ENCODE measurements at places on chromosomes 16 and 17. TPM values are rescaled to one million over a fixed set of nuclear protein-coding genes. Genes with fewer than 3 reads are reported as not detected.

DNA sequence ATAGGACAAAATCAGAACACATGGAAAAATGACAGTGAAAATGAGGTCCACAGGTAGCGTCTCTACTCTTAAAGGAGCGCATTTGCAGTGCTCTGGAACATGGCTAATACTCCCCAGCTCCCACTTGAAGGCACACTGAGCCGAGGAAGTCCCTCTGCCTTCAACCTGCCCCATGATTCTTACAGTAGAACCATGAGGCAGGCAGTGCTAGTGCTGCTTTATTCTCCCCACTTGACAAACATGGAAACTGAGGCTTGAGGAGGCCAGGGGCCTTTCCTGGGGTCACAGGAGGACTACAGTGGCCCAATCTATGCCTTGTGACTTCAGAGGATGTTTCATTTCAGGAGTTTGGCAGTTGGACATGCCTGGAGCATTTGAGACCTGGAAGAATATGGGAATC lies 244.1 kb upstream of the MAF start:
- no peak for DNase-seq
- peaks cover 20% of the 10 kb centered on the region for H3K4me1 ChIP-seq
- H3K4me3 ChIP-seq = no peak overlapping the region
- H3K36me3 ChIP-seq = no peaks in the 10 kb centered on the region
- H3K27me3 ChIP-seq = peaks cover 6% of the 10 kb centered on the region
- no peak overlapping the region for H3K27ac ChIP-seq

GRCh38 chr16:54175169-54175551 lies 111.4 kb downstream of the IRX3 start:
- no peaks in the 10 kb centered on the region for H3K36me3 ChIP-seq
- H3K4me1 ChIP-seq = peaks cover 87% of the 10 kb centered on the region
- peak overlapping the region; percentile 78 for H3K27ac ChIP-seq
- no peak for DNase-seq
- no peaks in the 10 kb centered on the region for H3K27me3 ChIP-seq

GRCh38 chr17:3318336-3318735 lies 20.2 kb upstream of the OR3A1 start:
- no peak overlapping the region for H3K27ac ChIP-seq
- no peaks in the 10 kb centered on the region for H3K4me1 ChIP-seq
- H3K27me3 ChIP-seq = no peaks in the 10 kb centered on the region
- no peaks in the 10 kb centered on the region for H3K36me3 ChIP-seq
- no peak for DNase-seq
- no peak overlapping the region for H3K4me3 ChIP-seq

DNA sequence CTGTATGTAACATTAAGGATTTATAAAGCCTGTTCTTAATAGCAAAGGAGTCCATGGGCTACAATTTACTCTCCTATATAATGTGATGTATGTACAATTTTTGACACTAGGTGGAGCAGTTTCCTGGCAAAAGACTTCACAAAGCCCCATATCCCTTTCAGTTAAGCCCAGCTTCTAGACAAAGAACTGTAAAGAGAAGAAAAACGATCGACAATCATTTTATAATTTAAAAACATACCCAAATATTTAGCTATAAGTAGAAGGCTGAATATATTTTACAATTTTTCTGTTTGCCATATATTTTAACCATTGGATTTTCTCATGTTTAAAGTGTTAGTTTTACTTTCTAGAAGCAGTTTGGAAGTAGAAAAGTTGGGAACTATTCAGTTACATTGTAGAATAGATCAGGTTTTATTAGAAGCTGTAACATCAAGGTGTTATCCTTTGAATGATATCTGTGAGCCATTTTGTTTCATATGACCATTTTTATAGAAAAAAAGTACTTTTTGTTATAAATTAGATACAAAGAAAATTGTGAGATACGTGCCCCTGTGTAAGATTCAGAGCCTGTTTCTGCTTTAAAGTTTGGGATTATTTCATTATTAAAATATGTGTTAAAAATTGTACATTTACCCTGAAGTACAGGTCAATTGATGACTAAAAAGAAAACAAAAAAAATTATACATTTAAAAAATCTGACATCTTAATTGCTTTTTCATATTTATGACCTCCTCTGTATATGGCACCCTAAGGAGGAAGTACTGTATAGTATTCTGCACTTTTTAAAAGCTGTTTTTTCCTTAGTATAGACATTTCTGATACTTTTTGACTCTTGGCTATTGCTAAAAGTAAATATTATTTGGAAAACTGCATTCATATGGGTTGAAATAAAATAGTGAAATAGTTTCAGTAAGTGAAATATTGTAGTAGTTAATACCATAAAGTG lies 46.3 kb downstream of the VMP1 start:
- H3K4me3 ChIP-seq = peak overlapping the region; percentile 26
- peaks cover 40% of the 10 kb centered on the region for H3K4me1 ChIP-seq
- H3K27ac ChIP-seq = peak overlapping the region; percentile 98

GRCh38 chr17:70319516-70319915 lies 150.2 kb downstream of the KCNJ2 start:
- H3K36me3 ChIP-seq = no peaks in the 10 kb centered on the region
- no peak overlapping the region for H3K4me3 ChIP-seq
- H3K27me3 ChIP-seq = no peaks in the 10 kb centered on the region
- DNase-seq = no peak
- H3K4me1 ChIP-seq = peaks cover 13% of the 10 kb centered on the region

- no peaks in the 10 kb centered on the region for H3K36me3 ChIP-seq
- no peak overlapping the region for H3K27ac ChIP-seq
- DNase-seq = no peak
- peaks cover 22% of the 10 kb centered on the region for H3K27me3 ChIP-seq
- no peak overlapping the region for H3K4me3 ChIP-seq
Measured at GRCh38 chr17:1930337-1930645, 94.8 kb downstream of the RTN4RL1 start.

The CD300H gene
- total RNA-seq = not detected

GRCh38 chr17:4796552-4796920 lies 572 bp downstream of the PSMB6 start:
- peaks cover 7% of the 10 kb centered on the region for H3K4me1 ChIP-seq
- DNase-seq = no peak
- H3K36me3 ChIP-seq = peaks cover 17% of the 10 kb centered on the region
- H3K27ac ChIP-seq = peak overlapping the region; percentile 99

The MT1G gene
- total RNA-seq = not detected

GRCh38 chr17:78719630-78720298 lies 62.3 kb downstream of the CYTH1 start:
- H3K27me3 ChIP-seq = no peaks in the 10 kb centered on the region
- peaks cover 72% of the 10 kb centered on the region for H3K4me1 ChIP-seq
- H3K36me3 ChIP-seq = no peaks in the 10 kb centered on the region
- DNase-seq = no peak
- H3K27ac ChIP-seq = peak overlapping the region; percentile 8

The NEK8 gene
- total RNA-seq = 5.9 TPM

The ZNF652 gene
- total RNA-seq = 66.0 TPM

The KLHL10 gene
- total RNA-seq = not detected

The SP6 gene
- 15.9 TPM for total RNA-seq

DNA sequence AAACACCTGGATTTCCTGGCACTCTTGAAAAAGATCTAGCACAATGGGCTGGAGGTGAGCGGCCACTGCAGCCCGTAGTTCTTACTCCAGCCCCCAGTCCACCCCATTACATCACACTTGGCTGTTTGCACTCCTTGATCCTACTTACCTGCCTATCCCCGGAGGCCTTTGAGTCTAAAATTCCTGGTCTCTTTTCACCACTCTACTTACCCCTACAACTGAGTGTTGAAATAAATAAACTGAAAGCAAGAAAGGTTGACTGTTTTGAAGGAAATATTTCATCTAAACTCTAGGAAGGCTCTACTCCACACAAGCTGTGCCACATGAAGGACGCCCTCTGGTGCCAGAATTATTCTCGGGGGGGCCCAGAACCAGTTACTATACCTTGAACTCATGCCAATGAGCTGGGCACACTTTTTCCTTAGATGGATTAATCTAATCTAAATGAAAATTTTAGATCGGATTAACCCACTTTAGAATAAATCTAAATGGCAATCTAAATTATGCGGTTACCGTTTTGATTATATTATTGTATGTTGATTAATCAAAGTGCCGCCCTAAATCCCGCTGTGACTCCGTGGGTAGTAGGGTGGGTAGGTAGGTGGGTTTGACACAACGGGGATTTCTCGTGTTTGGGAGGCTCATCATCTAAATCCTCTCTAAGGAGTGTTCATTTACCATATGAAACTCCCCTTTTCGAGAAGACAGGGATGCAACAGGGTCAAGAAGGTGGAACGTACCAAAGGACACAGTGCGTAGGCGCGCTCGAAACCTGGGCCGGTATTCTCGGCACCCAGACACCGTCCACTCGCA lies 651 bp upstream of the EIF1 start:
- DNase-seq = no peak
- H3K27me3 ChIP-seq = no peaks in the 10 kb centered on the region
- peaks cover 22% of the 10 kb centered on the region for H3K36me3 ChIP-seq
- peak overlapping the region; percentile 92 for H3K4me3 ChIP-seq
- peaks cover 25% of the 10 kb centered on the region for H3K4me1 ChIP-seq

GRCh38 chr16:1461146-1461545 lies 13.7 kb downstream of the CLCN7 start:
- no peaks in the 10 kb centered on the region for H3K27me3 ChIP-seq
- no peak overlapping the region for H3K4me3 ChIP-seq
- H3K27ac ChIP-seq = peak overlapping the region; percentile 76
- H3K4me1 ChIP-seq = peaks cover 3% of the 10 kb centered on the region
- DNase-seq = peak; percentile 18

- DNase-seq = no peak
- H3K27me3 ChIP-seq = no peaks in the 10 kb centered on the region
- H3K4me3 ChIP-seq = no peak overlapping the region
- H3K4me1 ChIP-seq = peaks cover 6% of the 10 kb centered on the region
Measured at GRCh38 chr16:61324044-61324443, 712.2 kb downstream of the CDH8 start.

The CES4A gene
- 19.6 TPM for total RNA-seq

The CALB2 gene
- total RNA-seq = 0.25 TPM

- no peaks in the 10 kb centered on the region for H3K27me3 ChIP-seq
- DNase-seq = no peak
- H3K4me3 ChIP-seq = no peak overlapping the region
- peaks cover 12% of the 10 kb centered on the region for H3K4me1 ChIP-seq
- H3K27ac ChIP-seq = no peak overlapping the region
Measured at GRCh38 chr16:56869513-56870275, 4.7 kb downstream of the SLC12A3 start.

DNA sequence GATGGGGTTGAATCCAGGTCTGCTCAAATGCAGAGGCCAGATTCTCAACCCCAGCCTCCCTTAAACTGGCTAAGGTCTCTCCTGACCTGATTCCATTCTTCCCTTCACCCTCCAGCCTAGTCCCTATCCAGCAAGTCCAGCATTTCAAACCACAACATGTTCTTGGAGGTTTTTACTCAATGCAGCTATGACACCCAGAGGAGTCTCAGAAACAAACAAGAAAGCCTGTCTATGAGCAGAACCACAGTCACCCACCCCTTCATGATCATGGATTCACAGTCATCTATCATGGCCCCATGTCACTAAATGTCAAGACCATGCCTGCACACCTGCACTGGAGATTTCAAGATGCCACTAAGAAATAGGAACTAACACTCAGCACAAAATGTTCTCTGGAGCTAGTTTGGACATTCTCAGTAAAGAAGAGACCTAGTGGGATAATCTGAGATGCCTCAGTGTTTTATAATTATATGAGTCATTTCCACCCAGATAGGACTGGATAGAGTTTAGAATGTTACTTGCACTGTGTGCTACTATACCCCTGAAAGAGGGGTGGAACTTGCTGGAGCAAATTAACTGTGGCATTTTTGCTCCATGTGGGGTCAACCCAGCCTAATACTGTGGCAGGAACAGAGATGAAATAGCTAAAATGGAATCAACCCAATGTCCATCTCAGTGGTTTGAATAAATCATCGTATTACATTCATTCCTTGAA lies 9.5 kb upstream of the METTL22 start:
- H3K27ac ChIP-seq = no peak overlapping the region
- H3K36me3 ChIP-seq = no peaks in the 10 kb centered on the region
- H3K4me1 ChIP-seq = no peaks in the 10 kb centered on the region
- no peak overlapping the region for H3K4me3 ChIP-seq
- peaks cover 61% of the 10 kb centered on the region for H3K27me3 ChIP-seq

The KCTD19 gene
- total RNA-seq = 1.1 TPM

GRCh38 chr16:8768283-8768682 lies 29.2 kb downstream of the TMEM186 start:
- H3K36me3 ChIP-seq = peaks cover 22% of the 10 kb centered on the region
- H3K4me3 ChIP-seq = no peak overlapping the region
- H3K27ac ChIP-seq = no peak overlapping the region

GRCh38 chr16:72764015-72764654 lies 283.8 kb downstream of the ZFHX3 start:
- H3K27ac ChIP-seq = peak overlapping the region; percentile 86
- H3K27me3 ChIP-seq = no peaks in the 10 kb centered on the region
- H3K4me1 ChIP-seq = peaks cover 47% of the 10 kb centered on the region
- no peak for DNase-seq
- peaks cover 2% of the 10 kb centered on the region for H3K36me3 ChIP-seq
- H3K4me3 ChIP-seq = no peak overlapping the region

DNA sequence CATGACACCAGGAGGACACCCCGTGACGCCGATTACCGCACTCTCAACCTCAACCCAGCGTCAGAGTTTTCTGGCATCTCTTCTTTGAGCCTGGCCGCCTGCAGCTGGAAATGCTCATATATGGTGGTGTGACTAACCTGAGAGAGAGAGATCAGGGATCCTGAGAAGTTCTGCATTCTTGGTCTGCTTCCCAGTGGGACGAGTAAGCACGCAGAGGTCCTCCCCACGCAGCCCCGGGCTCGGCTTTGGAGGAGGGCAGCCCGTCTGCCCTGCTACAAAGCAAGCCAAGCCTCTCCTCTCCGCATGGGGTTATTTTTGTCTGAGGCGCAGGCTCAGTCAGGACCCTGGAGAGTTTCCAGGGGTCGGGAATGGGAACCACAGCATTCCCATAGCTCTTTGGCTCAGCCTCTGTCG lies 16.5 kb downstream of the CRISPLD2 start:
- no peaks in the 10 kb centered on the region for H3K36me3 ChIP-seq
- peak overlapping the region; percentile 76 for H3K27ac ChIP-seq
- no peak for DNase-seq
- H3K27me3 ChIP-seq = no peaks in the 10 kb centered on the region
- no peak overlapping the region for H3K4me3 ChIP-seq

GRCh38 chr16:1990351-1991134 lies 773 bp downstream of the SYNGR3 start:
- no peak overlapping the region for H3K27ac ChIP-seq
- H3K4me1 ChIP-seq = peaks cover 9% of the 10 kb centered on the region
- H3K4me3 ChIP-seq = peak overlapping the region; percentile 47
- no peak for DNase-seq

DNA sequence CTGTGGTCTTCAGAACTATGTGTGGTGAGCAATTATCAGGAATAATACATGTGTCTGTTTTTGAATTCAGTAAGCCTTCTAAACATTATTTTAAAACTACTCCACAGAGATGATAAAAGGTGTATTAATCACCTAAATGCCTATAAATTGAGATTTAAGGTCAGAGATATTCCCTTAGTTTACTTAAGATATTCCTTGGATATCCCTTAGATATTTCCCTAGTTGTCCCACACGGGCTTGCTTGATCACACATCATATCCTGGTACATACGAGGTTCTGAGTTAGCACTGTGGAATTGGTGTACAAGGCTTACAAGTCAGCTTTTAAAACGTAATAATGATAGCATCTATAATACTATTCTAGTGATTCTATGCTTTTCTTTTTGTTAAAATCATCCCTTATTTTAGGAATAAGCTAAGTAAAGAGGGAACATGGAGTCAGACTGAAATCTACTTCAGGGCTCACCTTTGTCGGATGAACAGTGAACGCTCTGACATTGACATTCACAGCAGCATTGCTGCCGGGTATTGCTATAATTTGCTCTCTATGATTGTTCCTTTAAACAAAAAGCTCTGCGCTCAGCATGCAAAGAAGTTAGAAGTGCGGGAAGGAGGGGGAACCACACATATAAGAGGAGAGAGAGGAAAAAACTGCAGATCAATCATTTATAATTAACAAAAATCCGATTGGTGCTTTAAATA lies 136.5 kb downstream of the SKAP1 start:
- no peaks in the 10 kb centered on the region for H3K27me3 ChIP-seq
- H3K27ac ChIP-seq = peak overlapping the region; percentile 95
- H3K36me3 ChIP-seq = no peaks in the 10 kb centered on the region
- DNase-seq = no peak
- H3K4me3 ChIP-seq = peak overlapping the region; percentile 59
